NCI-H774 (cell line): ENCODE measurements at places on chromosomes 5 and 9.

DNA sequence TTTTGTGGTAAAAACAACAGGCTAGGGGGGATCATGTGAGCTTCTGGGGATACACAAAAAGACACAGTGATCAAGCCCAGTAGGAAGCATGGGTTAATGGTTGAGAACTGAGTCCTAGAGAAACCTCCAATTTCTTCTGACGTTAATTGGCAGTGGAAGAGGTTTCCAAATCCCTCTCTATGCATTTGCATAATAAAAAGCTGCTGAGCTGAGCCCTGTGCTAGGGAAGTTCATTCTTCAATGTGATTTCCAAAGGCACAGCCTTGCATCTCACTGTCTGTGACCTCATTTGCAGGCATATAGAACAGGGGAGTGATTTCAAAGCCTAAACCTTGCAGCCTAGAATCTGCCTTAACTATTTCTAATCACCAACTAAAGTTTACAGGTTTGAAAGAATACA, 812 bp downstream of the DNAH5 start:
- DNase-seq: no peak

GRCh38 chr5:122126177-122126755, 3.1 kb upstream of the ZNF474 start:
- no peak for DNase-seq

DNA sequence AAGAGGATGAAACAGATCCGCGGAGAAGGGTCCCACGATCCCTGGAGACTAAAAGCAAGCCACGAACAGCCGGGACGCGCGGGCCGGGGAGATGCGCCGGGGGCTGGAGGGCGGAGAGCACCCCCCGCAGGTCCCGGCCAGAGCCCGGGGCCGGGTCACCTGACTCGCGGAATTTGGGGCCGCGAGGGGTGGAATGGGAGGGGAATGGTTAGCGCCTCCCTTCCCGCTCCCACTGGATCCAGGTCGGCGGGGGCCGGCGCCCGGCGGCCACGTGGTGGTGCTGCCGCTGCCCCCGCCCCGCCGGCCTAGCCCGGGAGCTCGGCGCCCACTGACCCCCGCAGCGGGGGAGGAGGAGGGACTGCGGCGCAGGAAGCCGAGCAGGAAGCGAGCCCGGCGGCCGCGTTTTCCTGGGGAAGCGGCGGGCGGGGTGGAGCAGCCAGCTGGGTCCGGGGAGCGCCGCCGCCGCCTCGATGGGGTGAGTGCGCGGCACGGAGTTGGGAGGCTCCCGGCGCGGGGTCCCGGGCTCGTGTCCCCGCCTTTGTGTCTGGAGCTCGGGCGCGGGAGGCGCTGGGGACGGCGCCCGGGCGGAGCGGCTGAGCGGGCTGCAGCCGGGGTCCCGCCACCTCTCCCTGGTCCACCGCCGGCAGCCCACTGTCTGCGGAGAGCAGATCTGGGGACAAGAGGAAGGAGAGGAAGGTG, at the start of gene RAI14:
RAI14 (plus strand) TSS at position 328 of the 699 bp plus-strand sequence. CDS start 30,592 bp downstream, outside the sequence.
- DNase-seq: peak; percentile 78

DNA sequence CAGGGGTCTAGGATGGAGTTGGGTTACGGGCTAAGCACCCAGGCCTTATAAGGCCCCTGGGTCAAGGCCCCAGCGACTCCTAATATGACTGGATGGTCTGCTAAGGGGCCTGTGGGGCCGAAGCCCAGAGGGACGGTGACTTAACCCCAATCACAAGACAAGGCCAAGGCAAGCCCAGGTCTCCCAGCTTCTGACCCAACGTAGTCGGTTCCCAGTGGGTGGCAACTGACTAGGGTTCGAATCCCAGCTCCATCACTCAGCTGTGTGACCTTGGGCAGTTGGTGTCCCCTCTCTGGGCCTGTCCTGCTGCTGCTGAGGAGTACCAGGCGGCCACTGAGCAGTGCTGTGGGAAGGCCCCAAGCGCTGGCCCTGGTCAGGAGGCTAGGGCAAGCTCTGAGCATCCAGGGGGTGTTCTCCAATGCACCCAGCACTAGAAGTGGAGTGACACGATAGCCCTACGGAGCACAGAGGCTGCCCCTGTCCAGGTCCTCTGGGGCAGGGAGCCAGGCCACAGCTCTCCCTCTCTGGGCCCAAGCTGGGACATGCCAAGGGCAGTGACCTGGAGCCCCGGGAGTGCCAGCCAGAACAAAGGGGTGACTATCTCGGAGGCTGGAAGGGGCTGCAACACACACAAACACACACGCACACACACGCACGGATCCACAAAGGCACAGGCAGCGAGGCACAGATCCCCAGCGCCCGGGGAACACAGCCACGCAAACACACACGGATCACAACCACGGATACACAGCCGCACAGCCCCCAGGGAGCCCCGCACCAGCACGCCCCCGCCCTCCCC, 512 bp downstream of the AK1 start:
- DNase-seq: no peak

DNA sequence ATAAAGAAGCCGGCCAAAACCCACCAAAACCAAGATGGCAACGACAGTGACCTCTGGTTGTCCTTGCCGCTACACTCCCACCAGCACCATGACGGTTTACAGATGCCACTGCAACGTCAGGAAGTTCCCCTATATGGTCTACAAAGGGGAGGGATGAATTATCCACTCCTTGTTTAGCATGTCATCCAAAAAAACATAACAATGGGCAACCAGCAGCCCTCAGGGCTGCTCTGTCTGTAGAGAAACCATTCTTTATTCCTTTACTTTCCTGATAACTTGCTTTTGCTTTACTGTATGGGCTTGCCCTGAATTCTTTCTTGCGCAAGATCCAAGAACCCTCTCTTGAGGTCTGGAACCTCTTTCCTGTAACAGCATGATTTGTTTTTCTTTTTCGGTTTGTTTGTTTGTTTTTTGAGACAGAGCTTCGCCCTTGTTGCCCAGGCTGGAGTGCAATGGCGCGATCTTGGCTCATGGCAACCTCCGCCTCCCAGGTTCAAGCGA, 2.0 kb upstream of the UAP1L1 start:
- DNase-seq: no peak

DNA sequence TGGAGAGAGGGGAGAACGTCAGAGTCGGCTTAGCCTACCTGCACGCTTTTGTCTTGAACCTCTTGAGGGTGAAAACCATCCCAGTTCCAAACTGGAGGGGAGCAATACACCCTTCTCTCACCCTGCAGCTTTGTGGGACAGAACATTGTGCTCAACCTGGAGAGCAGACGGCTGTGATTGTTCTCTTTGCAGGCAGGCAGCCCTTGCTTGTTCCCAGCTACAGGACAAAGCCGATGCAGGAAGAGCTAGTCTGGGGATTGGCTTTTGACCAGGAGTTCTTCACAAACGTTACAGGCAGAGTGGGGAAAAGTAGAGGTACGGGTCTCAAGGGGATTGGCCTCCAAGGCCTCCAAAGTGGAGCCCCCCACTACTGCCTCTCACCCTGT, 33.9 kb upstream of the ARHGAP26 start:
- no peak for DNase-seq

DNA sequence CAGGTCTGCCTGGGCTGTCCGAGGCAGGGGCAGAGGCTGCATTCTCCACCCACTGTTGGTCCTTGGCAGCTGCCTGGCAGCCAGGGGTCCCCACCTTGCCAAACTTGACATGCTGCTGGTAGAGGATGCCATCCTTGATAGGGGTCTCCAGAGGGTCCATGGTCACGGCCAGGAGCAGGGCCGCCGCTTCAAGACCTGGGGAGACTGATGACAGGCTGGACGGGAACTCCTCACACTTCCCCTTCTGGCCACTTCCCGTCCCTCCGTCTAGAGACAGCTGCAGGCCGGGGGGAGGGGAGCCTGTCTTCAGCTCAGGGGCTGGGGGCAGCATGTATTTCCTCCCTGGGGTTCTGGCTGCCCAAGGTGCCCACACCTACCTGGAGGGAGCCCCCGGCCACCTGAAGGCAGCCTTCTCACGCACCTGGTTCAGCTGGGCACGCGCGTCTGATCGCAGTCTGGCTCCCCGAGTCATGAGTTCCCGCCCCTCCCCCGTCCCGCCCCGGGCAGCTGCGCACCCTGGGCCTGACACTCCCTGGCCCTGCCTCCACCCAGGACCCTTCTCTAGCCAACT, at the start of gene DOK3:
DOK3 (minus strand) TSS at position 446 of the 571 bp plus-strand sequence; CDS start at position 160, 286 bp downstream.
- no peak for DNase-seq

DNA sequence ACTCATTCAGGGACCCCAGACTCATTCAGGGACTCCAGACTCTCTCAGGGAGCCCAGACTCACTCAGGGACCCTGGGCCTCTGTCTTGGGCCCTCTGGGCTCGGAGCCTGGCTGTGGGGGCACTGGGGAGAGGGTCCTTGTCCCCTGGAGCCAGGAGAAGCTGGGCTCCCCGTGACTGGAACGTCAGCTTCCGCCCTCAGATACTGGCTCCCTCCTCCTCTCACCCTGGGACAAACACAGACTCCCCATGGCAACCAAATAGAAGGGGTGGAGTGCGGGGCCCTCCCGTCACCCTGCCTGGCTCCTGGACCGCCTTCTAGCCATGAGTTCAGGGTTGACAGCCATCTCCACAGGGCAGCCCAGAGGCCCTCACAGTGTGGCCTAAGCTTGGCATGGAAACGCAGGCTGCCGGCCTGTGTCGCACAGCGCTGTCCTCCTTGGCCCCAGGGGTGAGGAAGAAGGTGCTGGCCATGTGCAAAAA, 27.6 kb downstream of the ZDHHC11B start:
- no peak for DNase-seq

GRCh38 chr9:88388886-88389605, 802 bp downstream of the SPIN1 start:
- peak; percentile 47 for DNase-seq

GRCh38 chr5:176904276-176904675, 5.1 kb upstream of the HK3 start:
- DNase-seq: no peak

GRCh38 chr9:1233568-1233967, 183.4 kb downstream of the DMRT2 start:
- no peak for DNase-seq

DNA sequence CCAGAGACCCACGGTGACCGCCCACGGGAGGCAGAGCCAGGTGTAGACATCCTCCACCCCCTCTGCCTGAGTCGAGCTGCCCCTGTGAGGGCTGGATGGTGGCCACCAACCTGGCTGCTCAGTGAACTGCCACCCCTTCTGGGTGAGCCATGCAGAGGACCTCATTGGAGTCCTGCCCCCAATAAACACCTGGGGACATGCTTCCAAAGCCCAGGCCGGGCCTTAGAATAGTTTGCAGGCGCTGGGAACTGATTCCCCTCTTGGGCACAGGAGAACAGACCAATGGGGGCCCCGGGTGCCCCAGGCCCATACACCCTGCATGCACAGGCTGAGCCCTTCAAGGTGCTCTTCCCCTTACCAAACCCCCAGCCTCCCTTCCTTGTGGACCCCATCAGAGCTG, 38.1 kb upstream of the GFPT2 start:
- no peak for DNase-seq

DNA sequence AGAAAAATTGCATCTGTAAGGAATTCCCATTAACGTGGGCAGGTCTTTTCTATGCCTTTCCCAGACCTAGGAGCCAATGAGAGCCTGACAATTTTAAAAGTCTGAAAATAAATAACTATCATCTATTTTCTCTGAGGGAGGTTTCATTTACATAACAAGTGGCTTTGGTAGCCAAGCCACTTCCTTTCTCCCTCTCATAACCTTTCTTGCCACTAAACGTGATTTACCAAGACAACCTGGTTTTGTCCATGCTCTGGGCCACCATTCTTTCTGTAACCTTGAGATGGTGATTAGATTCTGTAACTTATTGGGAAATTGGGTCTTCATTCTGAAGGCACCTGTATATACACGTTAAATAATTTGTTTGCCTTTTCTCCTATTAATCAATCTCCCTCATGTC, 1046.9 kb downstream of the CDH12 start:
- no peak for DNase-seq

DNA sequence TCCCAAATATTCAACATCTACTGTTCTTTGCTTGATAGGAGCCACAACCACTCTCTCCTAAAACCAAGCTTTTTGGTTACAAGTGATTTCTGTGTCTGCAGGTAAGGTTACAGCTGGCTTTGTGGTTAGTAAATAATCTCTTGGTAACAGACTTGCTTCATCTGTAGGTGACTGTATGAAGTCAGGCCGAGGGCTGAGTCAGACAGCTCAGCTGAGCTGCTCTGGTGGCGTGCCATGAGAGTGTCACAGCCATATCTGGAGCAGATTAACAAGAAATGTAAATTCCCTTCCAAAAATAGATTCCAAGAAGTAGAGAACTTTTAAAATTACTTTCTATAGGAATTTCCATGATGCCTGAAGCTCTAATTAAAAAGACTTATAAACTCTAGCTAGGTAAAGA, 23.7 kb upstream of the TAS2R1 start:
- DNase-seq: no peak

- no peak for DNase-seq
These were observed 185.9 kb downstream of the DMRT2 start for GRCh38 chr9:1236061-1236460.

- no peak for DNase-seq
These were observed 364.7 kb upstream of the CD180 start for GRCh38 chr5:67561151-67561932.

DNA sequence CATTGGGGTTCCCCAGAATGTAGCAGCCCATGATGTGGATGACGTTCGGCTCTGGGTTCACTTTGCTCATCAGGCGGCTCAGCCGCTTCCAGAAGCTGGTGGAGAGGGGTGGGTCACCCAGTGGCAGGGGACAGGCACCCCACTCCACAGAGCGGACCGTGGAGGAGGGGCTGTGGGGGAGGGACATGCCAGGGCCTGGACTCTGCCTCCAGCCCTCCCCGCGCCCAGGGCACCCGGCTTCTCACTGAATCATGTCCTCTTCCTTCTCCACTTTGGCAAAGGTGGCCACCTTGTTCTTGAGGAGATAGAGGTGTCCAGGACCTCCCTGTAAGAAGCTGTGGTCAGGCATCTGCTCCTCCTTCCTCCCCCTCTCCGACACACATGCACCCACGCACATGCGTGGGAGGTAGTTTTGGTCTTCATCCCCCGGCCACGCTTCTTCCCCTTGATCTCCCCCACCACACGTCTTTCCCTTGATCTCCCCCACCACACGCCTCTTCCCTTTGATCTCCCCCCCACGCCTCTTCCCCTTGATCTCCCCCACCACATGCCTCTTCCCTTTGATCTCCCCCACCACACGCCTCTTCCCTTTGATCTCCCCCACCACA, 8.9 kb upstream of the ENTPD8 start:
- DNase-seq: no peak

- no peak for DNase-seq
These were observed 9.5 kb upstream of the RPS23 start for GRCh38 chr5:82287625-82288024.

GRCh38 chr5:96245140-96246091, 187.6 kb downstream of the PCSK1 start:
- DNase-seq: no peak

GRCh38 chr5:147098233-147098790, 136.5 kb upstream of the STK32A start:
- DNase-seq: peak; percentile 84

DNA sequence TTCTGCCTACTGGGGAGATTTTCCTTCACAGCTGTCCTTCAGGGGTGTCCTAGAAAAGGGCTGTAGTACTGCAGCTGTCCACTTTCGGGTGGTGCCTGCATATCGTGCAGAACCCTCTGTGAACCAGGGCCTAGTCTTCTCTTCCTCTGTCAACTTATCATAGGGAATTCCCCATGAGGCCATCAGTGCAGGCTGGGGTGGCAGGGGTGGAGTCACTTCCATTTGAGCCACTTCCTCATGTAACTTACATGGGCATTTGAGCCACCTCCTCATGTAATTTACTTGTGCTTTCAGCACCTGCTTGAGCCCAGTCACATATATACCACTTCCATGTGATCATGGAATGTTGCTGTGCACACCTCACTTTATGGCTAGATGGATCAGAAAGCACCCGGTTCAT, 742.0 kb upstream of the RGMB start:
- DNase-seq: no peak
